SK-MEL-5 (cell line): ENCODE measurements at places on chromosomes 3 and 15. TPM values are rescaled to one million over a fixed set of nuclear protein-coding genes. Genes with fewer than 3 reads are reported as not detected.

The GALNT15 gene
- total RNA-seq: 0.13 TPM in 1 of 2 replicates, not detected in the other

The ZNF148 gene
- total RNA-seq: 25.8 and 30.7 TPM in 2 replicates

The NANOGP8 gene
- not detected in 2 replicates for total RNA-seq

The TCAIM gene
- 30.2 and 33.5 TPM in 2 replicates for total RNA-seq

The GOLGA6A gene
- total RNA-seq: not detected in 2 replicates

The MANF gene
- total RNA-seq: 238 and 252 TPM in 2 replicates

The STARD9 gene
- total RNA-seq: 2.1 and 2.2 TPM in 2 replicates

The C3orf52 gene
- total RNA-seq: 11.0 and 12.4 TPM in 2 replicates

The MAGI1 gene
- 0.77 and 3.6 TPM in 2 replicates for total RNA-seq

The CLPX gene
- 44.6 and 46.2 TPM in 2 replicates for total RNA-seq

The RARB gene
- total RNA-seq: 0.87 and 1.0 TPM in 2 replicates

The GATM gene
- 0.85 and 2.9 TPM in 2 replicates for total RNA-seq

The TF gene
- total RNA-seq: 0.34 and 0.59 TPM in 2 replicates

The MBD4 gene
- total RNA-seq: 16.2 and 18.5 TPM in 2 replicates

The CHRM5 gene
- not detected in 2 replicates for total RNA-seq

The CHRFAM7A gene
- total RNA-seq: 0.40 and 1.9 TPM in 2 replicates

The MEX3B gene
- total RNA-seq: 1.1 and 1.6 TPM in 2 replicates
